Caki2 (cell line): ENCODE measurements at places on chromosomes 3 and 15. TPM values are rescaled to one million over a fixed set of nuclear protein-coding genes. Genes with fewer than 3 reads are reported as not detected.

ANKRD34C gene
- total RNA-seq, result not detected in 2 replicates

TUSC2 gene
- 13.7 and 19.0 TPM in 2 replicates for total RNA-seq

WDR49 gene
- total RNA-seq, result 1.2 TPM in 1 of 2 replicates, not detected in the other

GRCh38 chr15:101092156-101092866, 159.5 kb downstream of the CHSY1 start:
- DNase-seq, result no peak

DNA sequence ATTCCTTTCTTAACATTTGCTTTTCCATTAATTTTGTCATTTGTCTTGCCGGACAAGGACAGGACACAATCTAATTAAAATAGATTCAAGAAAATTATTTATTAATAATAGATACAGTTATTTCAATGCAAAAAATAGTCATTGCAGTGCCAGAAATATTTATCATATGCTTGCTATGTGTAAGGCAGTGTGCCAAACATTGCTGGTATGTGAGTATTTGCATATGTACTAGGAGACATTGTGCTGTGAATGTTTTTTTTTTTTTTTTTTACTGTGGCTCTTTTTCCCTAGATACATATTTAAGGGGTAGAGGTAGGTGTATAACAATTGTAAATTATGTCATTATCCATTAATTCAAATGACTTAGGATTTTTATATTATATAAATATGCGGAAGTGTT, 23.3 kb downstream of the SPRED1 start:
- no peak for DNase-seq

DNA sequence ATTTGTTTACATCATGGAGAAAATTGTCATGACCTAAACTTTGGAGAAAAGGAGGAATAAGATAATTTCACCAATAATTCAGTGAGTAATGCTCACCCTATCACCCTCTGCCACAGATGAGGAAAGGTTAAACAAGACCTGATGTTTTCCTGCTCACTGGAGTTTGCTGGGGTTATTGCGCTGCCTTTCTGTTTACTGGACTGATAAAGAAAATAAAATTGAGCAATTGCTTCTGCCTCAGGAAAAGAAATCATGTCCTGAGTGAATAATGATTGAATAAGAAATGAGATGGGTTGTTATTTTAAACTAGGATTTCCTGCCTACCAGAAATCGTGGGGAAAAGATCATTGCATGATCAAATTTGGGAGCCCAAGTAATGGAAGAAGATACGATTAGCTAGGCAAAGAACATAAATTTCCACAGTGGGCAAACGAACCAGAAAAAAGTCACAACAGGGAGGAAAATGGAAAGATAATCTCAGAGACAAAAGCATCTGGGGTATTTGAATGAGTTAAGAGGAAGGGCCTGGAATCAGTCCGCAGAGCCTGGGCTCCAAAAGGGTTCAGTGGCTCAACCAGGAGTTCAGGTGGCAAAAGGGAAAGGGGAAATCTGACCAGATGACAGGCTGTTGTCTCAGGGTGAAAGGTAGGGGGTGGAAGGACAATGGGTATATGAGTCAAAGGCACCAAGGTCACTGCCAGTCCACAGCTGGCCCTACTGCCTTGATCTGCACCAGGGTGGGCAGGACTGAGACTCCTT, 146.8 kb downstream of the FAM43A start:
- DNase-seq, result no peak

DNA sequence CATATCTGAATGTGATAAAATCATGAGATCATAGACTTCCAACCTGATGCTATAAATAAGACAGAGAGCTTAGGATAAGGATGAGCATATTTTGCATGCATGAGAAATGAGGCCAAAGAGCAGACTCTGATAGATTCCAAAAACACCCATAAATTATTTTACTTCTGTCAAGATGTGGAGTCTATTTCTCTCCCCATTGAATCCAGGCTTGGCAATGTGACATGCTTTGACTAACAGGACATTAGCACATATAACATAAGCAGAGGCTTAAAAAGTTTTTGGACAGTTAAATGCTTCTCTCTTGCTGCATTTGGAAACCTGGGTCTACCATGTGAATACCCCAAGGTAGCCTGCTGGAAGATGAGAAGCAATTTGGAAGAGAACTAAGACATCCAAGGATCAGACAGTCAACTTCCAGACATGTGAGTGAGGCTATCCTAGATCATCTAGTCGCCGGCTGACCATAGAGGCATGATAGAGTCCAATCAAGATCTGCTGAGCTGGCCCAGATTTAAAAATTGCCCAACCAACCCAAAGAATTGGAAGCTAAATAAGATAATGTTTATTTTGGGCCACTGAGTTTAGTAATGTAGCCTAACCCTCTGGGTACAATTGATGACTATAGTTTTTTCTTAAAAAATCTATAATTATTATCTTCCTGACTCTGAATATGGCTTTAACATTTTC, 30.3 kb downstream of the MYLK start:
- DNase-seq, result no peak

DNA sequence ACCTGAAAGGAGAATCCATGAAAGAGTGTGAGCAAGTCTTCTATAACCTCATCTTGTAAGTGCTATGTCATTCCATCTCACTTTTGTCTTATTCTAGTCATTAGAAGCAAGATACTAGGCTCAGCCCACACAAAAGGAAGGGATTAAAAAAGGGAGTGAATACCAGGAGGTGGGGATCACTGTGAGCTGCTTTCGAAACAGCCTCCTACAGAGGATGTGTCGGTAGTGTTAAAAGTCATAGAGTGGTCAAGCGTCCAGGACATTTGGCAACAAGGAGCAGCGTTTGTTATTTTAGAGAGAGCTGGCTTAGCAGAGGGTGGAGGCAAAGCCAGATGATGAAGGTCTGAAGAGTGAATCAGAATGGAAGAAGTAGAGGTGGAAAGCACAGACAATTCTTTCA, 11.7 kb upstream of the ZNF148 start:
- no peak for DNase-seq

SLCO2A1 gene
- total RNA-seq, result not detected in 2 replicates
